ENCODE measurements at places on chromosomes 6 and 20. TPM values are rescaled to one million over a fixed set of nuclear protein-coding genes. Genes with fewer than 3 reads are reported as not detected.

BTBD3 gene
- 41.6 TPM for total RNA-seq

TPX2 gene
- total RNA-seq: 5.8 TPM

GID8 gene
- 33.7 TPM for total RNA-seq

ULBP3 gene
- 2.4 TPM for total RNA-seq

ZNF165 gene
- total RNA-seq: 0.20 TPM

DNA sequence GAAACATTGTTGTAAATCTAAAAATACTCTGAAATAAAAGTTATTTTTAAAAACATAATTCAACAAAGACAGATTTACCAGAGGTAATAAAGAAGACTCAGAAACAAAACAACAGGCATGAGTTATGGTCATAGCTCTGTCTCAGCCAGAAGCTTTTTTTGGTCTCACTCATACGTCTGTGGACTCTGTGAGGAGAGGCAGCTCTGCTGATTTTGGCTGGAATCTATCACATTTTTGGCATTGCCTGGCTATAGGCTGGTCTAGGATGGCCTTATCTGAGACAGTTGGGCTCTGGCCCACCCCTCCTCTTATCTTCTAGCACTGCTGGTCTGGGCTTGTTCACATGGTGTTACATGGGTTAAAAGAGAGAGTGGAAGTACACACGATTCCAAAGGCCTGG, 514.0 kb upstream of the BTBD3 start:
- no peak for DNase-seq

GRCh38 chr6:140380427-140381218, 1006.2 kb upstream of the CITED2 start:
- DNase-seq: no peak

GRCh38 chr20:25083141-25083772, 1.3 kb upstream of the VSX1 start:
- no peak for DNase-seq

DNA sequence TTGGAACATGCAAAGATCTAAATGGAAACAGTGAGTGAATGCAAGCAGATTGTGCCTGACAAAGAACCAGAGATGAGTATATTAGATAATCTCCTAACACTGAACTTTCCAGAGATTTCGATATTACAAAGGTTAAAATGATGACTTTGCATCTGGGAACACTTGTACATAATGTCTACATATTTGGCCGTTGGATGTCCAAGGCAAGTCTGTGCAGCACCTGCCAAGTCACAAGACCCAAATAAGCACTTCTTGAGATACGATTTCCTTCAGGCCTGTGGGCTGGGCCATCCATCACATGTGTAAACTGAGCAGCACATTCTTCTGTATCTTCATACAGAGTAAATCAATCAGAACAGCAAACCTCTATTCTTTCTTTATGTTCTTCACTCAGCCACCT, 32.5 kb upstream of the SMLR1 start:
- no peak for DNase-seq

DNA sequence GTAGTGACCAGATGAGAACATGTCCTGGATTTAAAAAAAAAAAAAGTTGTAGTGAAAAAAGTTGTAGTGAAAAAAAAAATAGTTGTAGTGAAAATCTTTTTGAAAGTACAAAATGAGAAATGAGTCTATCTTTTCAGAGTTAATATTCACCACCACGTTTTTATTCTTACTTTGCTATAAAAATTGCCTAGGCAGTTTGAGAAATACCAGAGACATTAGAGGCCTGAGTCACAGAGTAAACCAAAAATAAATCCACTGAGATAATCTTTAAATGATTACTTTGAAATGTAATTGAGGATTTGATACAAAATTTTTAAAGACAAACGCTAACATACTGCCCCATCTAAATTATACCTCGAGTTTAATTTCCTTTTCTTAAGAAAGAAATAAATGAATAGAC, 101.2 kb upstream of the TIAM2 start:
- DNase-seq: no peak

DNA sequence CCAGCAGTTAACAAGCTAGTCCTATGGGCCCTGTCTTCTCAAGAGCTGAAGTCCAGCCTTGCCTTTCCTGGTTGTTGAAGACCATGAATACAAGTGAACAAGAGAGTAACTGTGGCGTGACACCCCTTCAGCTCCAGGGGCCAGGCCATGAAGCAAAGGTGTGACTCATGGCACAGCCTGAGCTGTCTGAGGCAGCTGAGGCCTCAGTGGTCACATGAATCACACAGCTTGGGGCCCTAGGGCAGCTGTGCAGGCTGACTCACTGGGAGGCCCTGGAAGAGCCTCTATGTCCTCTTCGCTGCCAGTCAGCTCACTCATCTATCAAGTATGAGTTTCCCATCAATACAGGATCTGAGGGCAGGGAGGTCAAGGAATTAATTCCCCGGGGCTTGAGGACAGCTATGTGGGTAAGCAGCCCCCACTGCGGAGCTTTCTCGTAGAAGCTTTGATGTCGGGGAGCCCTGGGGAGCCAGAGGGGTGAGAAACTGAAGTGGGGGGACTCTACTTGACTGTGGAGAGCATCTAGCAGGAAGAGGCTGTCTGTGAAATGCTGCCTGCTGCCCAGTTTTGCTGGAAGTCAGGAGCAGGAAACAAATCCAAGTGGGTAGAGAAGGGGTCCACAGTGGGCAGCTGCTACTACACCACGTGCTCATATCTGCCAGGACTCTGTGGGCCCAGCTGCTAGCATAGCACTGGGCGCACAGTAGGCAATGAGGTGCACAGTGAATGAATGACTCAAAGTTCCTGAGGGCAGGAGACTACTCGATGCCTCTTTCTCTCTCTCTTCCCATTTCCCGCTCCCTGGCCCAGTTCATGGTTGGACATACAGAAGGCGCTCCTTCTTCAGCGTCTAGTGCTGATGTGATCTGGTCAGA, 13.7 kb upstream of the FAM83C start:
- DNase-seq: peak; percentile 99

DNA sequence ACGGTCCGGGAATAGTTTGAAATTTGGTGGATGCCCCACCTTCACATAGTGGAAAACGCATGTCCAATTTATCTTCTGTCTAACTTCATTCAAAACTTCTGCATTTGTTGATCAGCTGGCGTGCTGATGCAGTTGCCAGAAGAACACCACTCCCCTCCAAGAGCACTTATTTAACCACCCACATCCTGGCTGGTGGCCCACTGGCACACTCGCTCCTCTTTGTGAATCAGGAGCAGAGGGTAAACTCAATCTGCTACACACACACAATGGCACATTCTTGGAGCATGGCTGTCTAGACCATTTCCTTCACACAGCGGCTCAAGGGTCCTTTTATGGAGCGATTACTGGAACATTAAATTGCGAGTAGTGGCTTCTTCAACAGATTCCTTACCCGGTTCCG, 55.1 kb upstream of the CEP162 start:
- DNase-seq: no peak

- DNase-seq: no peak
Observed at GRCh38 chr6:16596616-16597331, 164.5 kb downstream of the ATXN1 start.

- no peak for DNase-seq
Observed at GRCh38 chr20:1232286-1233111, 6.7 kb downstream of the RAD21L1 start.

Measured in lung microvascular endothelial cell (primary cell).